Urinary bladder (tissue), 4 donors: ENCODE measurements at places on chromosomes 3 and 15. TPM values are rescaled to one million over a fixed set of nuclear protein-coding genes. Genes with fewer than 3 reads are reported as not detected.

Gene RLBP1
- total RNA-seq: not detected

Gene ECE2
- total RNA-seq: not detected

Gene LRRC15
- 0.11 TPM for total RNA-seq

Gene CSPG4
- 30.6 TPM for total RNA-seq

Gene RETNLB
- total RNA-seq: not detected

Gene PLCB2
- 3.9 TPM for total RNA-seq

Gene SLC2A2
- total RNA-seq: not detected

Gene SLC22A13
- 0.58 TPM for total RNA-seq

Gene SCN11A
- 11.8 TPM for total RNA-seq

Gene P2RY12
- 5.3 TPM for total RNA-seq

Gene SSR3
- total RNA-seq: 128 TPM

Gene DLEC1
- 0.42 TPM for total RNA-seq

Gene SPESP1
- 1.2 TPM for total RNA-seq

Gene ANKRD63
- total RNA-seq: not detected

Gene C3orf38
- 60.5 TPM for total RNA-seq

Gene PRKCD
- total RNA-seq: 5.2 TPM

Gene IL16
- 10.6 TPM for total RNA-seq

Gene MINAR1
- total RNA-seq: 4.9 TPM
